Suppressor macrophage (primary cell): ENCODE measurements at places on chromosomes 2 and 18.

- DNase-seq, result no peak
Measured at GRCh38 chr18:51235009-51235789, 37.7 kb upstream of the MEX3C start.

- DNase-seq, result no peak
Measured at GRCh38 chr2:99600981-99601651, 111.3 kb upstream of the REV1 start.

DNA sequence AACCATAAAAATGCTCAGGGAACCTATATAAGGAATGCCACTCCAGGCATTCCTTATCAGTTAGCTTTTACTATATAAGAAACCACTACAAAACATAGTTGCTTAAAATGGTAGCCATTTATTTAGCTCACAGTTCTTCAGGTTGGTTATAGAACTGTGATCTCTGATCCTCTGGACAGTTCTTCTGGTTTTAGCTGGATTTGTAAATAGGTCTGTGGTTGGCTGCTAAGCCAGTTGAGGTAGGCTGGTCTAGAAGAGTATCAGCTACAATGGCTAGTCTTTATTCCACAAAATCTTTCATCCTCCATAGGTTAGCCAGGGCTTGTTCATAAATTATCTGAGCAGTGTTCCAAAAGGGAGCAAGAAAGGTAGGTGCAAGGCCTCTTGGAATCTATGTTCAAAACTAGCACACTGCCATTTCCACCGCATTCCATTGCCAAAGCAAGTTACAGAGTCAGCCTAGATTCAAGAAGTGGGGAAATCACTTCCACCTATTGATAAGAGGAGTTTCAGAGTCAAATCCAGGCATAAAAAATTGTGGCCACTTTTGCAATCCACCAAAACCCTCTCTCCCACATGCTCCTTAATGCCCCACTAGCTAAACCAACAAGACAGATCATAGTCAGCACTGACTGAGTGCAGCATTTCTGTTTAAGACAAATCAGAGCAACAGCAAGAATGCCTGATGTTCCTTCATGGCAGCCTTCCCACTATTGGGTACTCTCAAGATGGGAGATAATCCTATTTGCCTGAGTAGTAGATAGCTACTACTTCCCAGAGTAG lies 146.4 kb downstream of the IRS1 start:
- no peak for DNase-seq

- DNase-seq, result no peak
Measured at GRCh38 chr2:71926876-71927756, 220.5 kb downstream of the CYP26B1 start.

DNA sequence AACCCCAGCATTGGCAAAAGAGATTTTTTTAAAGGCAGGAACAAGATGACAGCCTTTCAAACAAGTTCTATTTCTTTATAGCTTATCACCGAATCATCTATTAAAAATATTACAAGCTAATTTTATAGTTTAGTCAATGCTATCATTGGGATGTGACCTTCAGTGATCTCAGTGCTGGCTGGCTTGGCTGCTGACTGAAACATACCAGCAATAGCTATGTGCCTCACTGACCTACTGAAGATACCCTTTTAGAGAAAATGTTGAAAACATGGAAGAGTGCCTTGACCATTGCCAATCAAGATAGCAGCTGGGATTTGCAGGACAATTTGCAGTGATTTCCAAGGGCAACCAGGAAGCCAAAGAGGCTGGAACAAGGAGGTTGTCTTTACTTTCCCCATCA lies 44.0 kb downstream of the CSRNP3 start:
- DNase-seq, result no peak

GRCh38 chr2:113966832-113967231 lies 76.9 kb downstream of the ACTR3 start:
- peak; percentile 53 for DNase-seq

DNA sequence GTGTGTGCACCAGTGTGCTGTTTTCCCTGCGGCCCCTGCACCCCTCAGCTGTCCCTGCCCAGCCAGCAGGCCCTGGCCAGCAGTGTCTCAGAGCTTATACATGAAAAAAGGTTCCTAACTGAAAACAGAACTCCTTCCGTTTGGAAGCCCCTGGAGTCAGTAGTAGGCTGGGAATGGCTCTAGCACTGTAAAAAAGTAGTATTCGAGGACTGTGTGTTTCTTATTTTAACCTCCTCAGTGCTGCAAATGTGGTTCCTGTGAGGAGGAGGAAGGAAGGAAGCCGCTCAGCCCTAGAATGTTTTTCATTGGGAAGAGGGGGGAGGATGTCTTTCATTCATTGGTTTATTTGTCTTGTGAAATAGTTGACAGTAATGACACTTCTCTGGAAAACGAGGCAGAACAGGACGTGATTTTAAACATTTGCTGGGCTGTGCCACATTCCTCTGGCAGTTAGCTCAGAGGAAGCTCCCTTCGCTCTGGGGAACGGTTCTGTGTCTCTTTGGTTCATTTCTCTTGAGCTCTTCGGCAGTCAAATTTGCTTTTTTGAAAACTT lies 103.5 kb downstream of the SPTBN1 start:
- peak; percentile 81 for DNase-seq

DNA sequence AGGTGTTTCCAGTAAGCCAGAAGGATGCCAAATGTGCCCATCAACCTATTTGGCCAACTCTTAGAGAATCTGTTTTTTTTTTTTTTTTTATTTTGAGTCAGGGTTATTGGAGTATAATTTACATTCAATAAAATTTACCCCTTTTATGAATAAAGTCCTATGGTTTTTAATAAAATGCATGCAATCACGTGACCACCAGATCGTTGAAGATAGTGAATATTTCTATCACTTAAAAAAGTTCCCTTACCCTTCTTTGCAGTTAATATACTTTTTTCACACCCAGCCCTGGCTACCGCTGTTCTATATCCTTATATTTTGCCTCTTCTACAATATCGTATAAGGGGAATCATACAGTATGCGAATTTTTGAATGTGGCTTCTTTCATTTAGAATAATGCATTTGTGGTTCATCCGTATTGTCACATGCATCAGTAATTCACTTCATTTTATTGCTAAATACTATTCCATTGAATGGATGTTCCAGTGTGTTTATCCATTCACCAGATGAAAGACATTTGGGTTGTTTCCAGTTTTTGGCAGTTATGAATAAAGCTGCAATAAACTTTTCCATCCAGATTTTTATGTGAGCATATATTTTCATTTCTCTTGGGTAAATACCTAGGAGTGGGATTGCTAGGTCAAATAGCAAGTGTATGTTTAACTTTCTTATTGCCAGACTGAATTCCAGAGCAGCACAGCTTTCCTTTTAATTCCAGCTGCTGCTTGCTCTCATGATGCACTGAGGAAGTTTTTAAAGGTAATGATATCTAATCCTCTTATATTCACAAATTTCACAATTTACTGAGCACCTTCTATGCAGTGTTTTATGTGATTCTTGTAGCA lies 156.3 kb upstream of the NT5C1B start:
- no peak for DNase-seq
